ENCODE measurements at places on chromosomes 2 and 18.

DNA sequence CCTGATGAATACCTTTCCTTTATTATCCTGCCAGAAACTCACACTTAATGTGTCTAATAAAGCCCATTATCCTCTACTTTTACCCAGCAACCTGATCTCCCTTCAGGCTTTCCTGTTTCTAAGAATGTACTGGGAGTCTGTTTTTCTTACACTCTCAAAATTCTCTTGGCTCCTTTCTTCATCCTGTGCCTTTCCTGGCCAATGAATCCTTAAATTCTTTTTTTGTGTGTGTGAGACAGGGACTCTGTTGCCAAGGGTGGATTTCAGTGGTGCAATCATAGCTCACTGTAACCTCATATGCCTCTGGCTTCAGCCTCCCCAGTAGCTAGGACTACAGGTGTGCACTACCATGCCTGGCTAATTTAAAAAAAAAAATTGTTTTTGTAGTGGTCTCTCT lies 72.7 kb downstream of the MAP2 start:
- DNase-seq, result no peak

- DNase-seq, result peak; percentile 67
Measured at GRCh38 chr2:234288974-234289455, 207.9 kb downstream of the ARL4C start.

DNA sequence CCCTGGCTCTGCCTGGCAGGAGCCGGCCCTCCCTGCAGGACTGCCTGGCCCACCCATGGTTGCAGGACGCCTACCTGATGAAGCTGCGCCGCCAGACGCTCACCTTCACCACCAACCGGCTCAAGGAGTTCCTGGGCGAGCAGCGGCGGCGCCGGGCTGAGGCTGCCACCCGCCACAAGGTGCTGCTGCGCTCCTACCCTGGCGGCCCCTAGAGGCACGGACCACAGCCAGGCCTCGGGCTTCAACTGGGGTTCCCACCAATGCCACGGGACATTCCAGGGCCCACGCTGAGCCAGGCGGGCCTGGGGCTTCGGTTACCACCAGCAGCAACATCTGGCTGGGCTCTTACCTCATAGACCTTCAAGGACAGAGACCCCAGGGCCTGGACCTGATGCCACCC lies 6.1 kb upstream of the GMPPA start:
- no peak for DNase-seq

DNA sequence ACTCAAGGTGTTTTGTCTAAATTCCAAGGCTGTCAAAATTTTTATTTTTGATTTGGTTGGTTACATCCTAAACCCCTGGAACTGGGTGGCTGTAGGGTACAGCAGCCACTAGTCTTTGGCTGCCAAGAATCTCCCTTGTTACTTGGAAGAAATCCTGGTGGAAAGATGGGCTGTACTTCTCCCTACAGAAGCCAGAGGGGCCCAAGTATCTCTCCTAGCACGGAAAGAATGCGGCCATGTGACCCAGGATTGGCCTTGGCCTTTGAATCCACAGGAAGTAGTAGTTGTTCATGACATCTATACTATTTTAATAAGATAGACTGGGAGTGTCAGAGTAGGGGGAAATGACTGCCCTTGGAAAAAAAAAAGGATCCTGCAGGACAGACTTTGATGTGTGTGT lies 54.4 kb upstream of the MYO3B start:
- DNase-seq, result no peak

DNA sequence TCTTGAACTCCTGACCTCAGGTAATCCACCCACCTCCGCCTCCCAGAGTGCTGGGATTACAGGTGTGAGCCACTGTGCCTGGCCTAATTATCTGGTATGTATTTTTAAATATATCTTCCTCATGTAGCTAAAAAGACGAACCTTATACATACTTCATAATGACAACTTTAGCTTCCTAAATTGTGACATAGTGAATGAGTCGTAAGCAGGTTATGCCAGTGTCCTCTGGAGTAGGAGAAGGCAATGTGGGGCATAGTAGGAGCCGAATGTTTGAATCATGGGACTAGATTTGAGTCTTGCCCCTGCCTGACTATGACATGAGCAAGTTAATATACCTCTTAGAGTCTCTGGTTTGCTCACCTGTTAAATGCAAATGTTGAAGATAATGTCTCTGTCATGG lies 95.8 kb upstream of the FOSL2 start:
- DNase-seq, result no peak

- no peak for DNase-seq
Measured at GRCh38 chr18:48946329-48946835, 4.4 kb downstream of the SMAD7 start.

DNA sequence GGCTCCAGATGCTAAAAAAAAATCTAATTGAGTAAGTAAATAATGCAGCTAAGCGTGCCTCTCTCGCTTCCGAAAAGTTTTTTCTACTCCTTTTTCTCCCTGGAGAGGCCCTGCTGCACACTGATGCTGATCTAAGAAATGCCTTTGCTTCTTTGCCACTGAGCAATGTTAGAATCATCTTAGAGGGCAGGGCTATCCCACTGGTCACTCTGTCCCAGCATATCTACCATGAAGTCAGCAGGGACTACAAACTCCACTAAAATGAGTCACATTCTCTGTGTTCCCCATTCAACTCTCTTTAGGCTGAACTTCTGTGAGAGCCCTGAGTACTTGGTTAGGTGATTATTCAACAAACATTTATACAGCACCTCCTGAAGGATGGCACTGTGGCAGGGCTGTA lies 127.6 kb upstream of the LYPD1 start:
- DNase-seq, result no peak
